ENCODE measurements at places on chromosomes 6 and 20.

GRCh38 chr6:108610270-108610839 lies 49.6 kb downstream of the FOXO3 start:
- no peak for DNase-seq

GRCh38 chr6:15363164-15363522 lies 117.3 kb downstream of the JARID2 start:
- no peak for DNase-seq

GRCh38 chr6:41640426-41640825 lies 2.2 kb downstream of the MDFI start:
- DNase-seq: no peak

GRCh38 chr6:8192067-8192466 lies 89.7 kb upstream of the EEF1E1 start:
- no peak for DNase-seq

DNA sequence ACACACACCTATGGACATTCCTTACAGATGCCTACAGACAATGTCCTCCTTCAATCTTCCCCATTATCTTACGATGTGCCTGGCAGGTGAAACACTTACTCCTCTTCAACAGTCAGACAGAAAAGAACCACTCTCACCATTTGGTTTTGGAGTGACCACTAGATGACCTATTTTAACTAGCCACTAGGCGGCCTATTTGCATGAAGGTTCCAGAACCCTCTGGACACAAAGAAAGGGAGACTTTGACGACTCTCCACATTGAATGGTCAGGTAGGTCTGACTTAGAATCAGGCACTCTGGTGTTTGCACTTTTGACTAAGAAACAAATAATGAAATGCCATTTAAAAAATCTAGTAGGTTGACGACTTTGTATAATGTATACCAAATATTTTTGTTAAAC lies 42.0 kb downstream of the PNLDC1 start:
- no peak for DNase-seq

- DNase-seq: peak; percentile 57
Measured at GRCh38 chr20:63009988-63010769, 3.4 kb upstream of the BHLHE23 start.
